ENCODE measurements at places on chromosomes 5 and 9.

DNA sequence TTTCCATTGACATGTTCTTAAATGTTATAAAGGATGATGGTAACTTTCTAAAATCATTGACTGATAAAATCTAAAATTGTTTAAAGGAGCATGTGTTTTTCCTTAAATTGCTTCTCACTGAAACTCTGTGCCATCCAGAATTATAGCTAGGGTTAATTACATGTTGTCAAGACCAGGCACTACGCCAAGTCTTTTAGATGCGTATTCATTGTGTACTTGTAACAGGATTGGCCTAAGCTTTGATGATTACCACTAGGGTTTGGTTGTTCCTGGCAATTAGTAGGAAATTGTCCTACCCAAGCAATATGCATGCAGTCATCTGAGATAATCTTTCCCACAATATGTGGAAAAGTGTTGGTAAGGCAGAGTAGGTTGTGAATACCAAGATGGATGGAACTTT lies 43.8 kb downstream of the PRKACG start:
- DNase-seq: no peak

DNA sequence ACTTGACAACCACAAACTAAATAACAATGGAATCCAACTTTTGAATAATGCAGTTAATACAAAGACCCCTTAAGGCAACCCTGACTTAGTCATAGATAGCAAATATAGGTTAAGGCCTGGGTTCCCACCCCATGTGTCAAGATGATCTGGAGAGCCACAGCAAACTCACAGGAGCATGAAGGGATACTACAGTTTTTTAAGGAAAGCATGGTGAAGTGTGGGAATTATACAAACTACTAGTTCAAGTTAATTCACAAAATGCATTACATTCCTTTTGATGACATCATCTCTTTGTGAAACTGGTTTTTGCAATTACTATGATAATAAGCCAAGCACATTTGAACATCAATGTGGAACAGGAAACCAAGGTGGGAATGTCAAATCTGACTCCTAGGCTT lies 50.6 kb downstream of the LHFPL2 start:
- DNase-seq: peak; percentile 83

DNA sequence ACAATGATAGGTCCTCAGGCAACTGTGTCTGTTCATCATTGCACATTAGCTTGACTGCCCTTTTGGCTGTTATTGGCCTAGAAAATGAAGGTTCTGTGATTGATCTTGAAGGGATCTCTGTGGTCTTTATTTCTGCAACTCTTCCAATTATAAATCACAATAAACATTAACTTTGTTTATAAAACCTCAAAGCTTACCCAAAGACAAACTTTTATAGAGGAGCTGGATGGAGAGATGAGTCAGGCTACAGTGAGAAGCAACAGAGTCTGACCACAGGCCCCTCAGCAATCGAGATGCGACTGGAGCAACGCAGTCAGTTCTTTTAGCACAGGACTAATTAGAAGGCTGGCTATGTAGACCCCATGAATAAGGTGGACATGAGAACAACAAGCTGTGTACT lies 5.3 kb downstream of the MACROH2A1 start:
- DNase-seq: peak; percentile 11

DNA sequence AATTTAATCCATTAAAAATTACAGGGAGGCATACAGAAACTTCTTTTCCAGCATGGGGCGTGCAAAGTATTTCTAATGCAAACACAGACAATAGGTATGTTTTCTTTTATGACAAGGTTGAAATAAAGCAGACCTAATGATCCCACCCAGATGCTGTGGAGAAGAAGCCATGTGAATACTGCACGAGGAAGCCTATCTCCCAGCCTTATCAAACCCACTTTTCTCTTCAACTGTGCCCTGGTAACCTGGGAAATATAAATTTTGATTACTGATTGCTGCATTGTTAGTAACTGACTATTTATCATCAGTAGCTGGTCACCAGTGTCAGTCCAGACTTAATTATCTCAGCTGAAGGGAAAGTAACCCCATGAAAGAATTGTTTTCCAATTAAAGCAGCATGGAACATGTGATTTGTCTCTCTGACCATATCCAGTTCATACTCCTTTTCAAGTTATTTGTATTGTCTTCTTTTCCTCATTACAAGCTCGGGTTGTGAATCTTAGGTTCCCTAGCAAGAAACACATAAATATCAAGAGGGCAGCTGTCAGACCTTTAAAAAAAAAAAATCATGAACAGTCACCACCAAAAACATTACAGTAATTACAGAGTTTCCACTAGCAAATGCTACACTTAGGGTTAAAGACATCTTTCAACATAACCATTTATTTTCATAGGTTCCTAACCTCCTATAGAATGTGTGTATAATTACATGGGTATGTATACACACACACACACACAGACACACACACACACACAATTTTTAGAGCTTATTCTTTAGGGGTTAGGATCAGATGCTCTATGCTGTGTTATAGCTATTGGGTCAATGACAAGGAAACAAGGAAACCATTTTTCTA lies 50.3 kb downstream of the SEMA6A start:
- DNase-seq: no peak

DNA sequence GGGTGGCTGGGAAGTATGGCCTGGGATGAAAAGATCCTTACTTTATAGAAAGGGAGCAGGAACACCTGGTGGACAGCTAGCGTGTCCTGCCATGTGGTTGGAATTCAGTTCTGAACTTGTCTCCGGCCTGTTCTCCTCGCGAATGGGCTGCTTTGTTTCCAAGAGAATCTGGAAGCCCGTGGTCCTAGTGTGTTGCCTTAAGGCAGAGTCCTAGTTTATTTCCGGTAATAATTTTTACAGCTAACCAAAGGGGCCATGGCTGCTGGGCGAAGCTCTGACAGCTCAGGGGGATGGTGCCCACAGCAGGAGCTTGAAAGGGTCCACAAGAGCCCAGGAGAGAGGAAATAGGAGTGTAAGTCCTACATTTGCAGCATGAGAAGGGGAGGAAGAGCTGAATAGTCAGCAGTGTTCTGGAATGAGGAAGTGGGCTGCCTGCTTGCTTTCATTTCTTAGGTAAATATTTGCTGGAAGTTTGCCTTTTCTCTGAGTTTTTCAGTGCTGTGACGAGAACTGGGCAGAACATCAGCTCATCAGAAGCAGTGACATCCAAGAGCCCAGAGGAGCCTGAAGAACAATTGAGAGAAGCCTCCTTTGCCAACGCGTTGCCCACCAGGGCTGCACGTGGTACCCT lies 13.1 kb upstream of the IGFBPL1 start:
- DNase-seq: no peak

- DNase-seq: no peak
Observed at GRCh38 chr5:157734436-157734835, 3.2 kb downstream of the THG1L start.

Measured in HCEC 1CT (cell line).